Heart left ventricle (tissue), 16 donors: ENCODE measurements at places on chromosomes 11 and 22.

- DNase-seq = no peak
These were observed 45.7 kb downstream of the DBX1 start for GRCh38 chr11:20114588-20114987.

- no peak for DNase-seq
These were observed 11.7 kb downstream of the SEC14L3 start for GRCh38 chr22:30460147-30460546.

DNA sequence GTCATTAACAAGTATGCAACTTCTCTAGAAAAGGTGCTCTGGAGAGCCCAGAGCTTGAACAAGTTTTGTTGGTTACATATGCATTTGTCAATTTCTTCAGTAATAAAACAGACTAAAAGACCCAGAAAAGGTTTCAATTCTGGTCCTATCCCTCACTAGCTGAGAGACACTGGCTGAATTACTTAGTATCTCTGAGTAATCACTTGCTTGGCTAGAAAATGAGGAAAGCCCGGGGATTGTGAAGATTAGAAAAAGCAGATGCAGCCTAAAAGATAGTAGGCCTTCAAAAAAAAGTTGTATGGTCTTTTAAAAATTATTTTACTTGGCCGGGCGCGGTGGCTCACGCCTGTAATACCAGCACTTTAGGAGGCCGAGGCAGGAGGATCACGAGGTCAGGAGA, 41.2 kb downstream of the MAPK1 start:
- DNase-seq = no peak

- no peak for DNase-seq
These were observed 38.3 kb upstream of the CEP295 start for GRCh38 chr11:93623179-93623578.

DNA sequence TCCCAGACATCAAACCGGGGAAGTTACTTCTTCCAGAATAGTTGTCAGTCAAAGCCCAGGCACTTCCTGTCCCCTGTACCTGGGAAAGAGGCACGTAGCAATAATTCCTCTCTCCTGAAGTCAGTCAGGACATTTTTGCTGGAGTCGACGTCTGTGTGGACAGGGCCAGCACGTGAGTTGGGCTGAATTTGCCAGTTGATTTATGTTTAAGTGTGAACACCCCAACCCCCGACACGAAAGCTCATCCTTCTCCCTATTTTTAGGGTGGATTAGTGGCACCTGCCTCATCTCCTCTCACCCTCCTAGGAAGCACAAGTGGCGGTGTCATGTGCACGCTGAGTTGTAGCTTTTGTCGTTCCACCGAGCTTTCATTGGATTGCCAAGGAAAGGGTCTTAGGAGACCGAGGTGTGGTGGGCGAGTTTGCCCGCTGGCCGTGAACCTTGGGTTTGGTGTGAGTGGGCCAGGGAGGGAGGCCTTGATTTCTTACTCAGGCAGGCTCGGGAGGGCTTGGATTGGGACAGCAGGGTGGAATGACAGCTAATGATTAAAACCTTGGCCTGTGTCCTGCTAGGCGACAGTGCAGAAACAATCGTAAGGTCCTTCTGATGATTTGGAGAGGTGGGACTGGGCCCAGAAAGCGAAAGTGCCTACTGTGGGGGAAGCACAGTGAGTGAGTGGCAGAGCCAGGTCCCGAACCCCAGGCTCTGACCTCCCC, 87.0 kb upstream of the CRYBB3 start:
- no peak for DNase-seq

- peak; percentile 30 for DNase-seq
These were observed 56.8 kb downstream of the TRMU start for GRCh38 chr22:46392137-46392844.

DNA sequence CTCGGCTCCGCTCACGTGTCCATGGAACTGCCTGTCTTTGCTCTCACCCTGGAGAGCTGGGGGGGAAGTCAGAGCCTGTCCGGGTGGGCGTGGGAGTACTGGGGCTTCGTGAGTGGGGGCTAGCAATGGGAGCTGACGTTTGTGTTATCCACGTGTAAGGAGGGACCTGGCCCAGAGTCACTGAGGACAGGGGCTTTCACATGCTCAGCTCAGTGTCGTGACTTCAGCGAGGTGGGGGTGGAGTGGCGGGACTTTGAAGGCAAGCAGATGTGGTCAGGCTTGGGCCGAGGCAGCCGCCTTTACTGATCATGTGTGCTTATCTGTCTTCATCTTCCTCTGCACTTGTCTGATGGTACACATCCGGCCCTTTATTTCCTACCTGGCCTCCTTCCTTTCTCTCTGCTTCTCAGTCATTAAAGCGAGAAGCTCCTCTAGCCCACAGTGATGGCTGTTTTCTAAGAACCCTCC, 113.1 kb upstream of the NNMT start:
- no peak for DNase-seq

DNA sequence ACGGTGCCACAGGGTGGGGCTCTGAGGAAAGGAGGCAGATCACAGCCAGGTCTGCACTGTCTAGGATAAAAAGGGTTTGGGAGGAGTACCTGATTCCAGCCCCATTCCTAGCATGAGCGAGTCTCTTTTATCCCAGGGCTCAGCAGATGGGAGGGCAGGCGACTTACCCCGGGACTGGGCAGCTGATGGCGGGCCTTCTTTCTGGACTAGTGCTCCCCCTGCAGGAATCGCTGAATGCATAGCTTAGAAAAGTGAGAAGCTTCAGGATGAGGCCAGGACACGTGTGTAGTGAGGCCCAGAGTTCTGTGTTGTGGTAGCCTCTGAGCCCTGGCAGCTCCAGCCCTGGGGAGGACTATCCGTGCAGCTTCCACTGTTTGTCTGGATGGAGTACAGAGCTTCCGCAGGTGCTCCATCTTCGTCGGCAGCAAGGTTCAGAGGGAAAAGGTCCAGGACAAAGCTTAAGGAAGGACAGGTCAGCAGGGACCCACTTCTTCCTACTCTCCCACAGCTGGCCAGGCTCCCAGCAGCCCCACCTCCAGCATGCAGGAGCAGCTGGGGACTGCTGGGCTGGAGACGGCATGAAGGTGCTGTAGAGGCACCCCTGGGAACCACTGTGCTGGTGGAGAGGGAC, 30.4 kb downstream of the COMMD9 start:
- DNase-seq = peak; percentile 55
